ENCODE measurements at places on chromosomes 16 and 17. TPM values are rescaled to one million over a fixed set of nuclear protein-coding genes. Genes with fewer than 3 reads are reported as not detected.

- DNase-seq: no peak
Measured at GRCh38 chr16:53556521-53556920, 53.5 kb upstream of the AKTIP start.

GRCh38 chr17:55330344-55330933 is 65.7 kb downstream of the HLF start:
- DNase-seq: no peak

DNA sequence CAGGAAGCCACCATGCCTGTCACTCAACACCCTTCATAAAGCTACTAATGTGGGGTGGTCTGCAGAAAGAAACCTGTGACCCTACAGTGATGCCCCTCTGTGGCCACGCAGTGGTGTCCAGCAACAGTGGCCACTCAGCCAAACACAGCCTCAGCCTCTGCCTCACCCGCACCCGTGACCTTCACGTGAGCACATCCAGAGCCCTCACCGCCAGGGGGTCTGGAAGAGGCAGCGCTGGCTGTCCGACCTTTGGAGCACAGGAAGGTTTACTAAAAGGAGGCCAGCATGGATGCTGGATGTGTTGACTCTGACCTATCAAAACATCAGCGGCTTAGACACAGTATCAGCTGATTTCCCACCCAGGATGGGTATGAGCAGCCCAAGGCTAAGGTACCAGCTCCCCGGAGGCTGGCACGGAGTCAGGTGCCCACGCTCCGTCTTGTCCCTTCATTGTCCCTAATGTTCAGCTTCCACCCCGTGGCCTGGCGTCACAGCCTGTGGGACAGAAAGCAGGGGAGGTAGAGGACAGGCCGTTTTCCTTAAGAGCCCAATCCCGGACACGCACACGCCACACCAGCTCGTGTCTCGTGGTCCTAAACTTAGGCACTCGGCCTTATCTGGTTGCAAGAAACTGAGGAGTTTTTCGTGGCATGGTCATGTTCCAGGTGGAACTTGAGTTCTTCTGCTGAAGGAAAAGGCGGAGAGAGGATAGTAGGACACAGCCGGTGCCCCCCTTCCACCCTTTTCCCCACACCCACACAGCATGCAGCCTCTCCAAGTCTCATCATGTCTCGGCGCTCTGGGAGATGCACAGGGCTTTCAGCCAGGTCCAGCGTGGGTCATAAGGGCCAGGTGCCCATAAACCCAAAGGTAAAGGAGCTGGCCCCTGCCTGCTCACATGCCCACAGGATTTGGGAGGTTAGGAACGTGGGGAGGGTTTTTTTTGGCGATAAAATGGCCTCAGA is 49.7 kb upstream of the ENDOV start:
- DNase-seq: no peak

- DNase-seq: no peak
Measured at GRCh38 chr16:79093554-79093967, 507.0 kb downstream of the MAF start.

NLRC3 gene
- 0.59 TPM for total RNA-seq

- no peak for DNase-seq
Measured at GRCh38 chr16:51881731-51882130, 665.2 kb downstream of the TOX3 start.

All from tibial nerve (tissue), 4 donors.